ENCODE measurements at places on chromosomes 16 and 17. TPM values are rescaled to one million over a fixed set of nuclear protein-coding genes. Genes with fewer than 3 reads are reported as not detected.

Gene TMEM235
- total RNA-seq: not detected

Gene MGAT5B
- total RNA-seq: 0.26 TPM

Gene TGFB1I1
- 0.92 TPM for total RNA-seq

Gene ANKRD40CL
- not detected for total RNA-seq
